ENCODE measurements at places on chromosomes 2 and 18.

DNA sequence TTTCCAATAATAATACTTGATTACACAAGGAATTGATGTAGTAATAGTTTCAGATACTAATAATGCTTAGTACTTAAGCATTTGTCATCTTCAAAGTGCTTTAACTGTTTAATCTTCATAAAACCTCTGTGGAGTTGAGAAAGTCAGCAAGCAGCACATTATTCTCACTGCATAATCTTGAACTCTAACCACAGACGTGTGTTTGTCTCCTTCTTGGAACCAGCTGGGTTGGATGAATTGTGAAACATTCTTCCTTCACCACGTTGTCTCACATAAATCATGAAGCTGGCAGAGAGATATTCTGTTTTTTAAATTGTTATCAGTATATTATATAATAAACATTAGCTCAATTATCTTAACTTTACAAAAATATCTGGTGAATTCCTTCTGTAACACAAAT lies 55.1 kb upstream of the LDAH start:
- DNase-seq: no peak

GRCh38 chr2:148582679-148583511 lies 61.7 kb upstream of the EPC2 start:
- DNase-seq: no peak

- peak; percentile 95 for DNase-seq
Measured at GRCh38 chr2:233329489-233330135, 22.0 kb downstream of the SAG start.

GRCh38 chr2:133266041-133266925 lies 302.0 kb downstream of the NCKAP5 start:
- DNase-seq: no peak

DNA sequence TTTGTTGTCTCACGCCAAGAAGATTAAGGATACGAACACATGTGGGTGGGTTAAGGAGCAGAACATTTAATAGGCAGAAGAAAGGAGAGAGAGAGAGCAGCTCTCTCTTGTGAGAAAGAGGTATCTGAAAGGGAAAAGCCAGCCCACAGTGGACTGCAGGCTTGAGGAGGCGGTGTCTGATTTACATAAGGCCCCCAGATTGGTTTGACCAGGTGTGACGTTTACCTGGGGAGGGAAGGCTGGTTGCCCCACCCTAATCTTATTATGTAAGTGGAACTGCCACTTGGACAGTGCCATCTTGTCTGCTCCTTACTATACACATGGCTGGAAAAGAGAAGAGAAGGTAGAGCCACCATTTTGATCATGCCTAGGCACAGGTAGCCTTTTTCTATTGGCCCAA lies 189.2 kb downstream of the NCK2 start:
- peak; percentile 7 for DNase-seq

DNA sequence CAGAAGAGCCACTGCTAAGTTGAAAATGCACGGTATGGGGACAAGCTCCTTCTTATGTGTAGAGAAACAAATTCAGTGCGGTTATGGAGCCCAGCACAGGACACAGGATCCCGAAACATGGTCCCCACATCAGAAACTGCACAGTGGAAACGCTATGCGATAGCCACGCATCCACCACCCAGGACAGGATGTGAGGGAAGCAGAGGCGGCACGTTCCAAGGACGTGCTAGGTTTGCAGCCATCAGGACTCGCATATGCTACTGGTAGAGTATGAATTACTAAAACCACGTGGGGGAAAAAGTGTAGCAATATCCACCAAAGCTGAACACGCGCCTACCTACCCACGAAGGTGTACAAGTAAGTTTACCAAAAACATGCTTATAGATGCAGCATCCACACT lies 34.7 kb upstream of the SNTG2 start:
- no peak for DNase-seq

GRCh38 chr2:164285576-164285975 lies 335.7 kb downstream of the GRB14 start:
- DNase-seq: no peak

GRCh38 chr2:237798236-237799059 lies at the start of gene RBM44:
RBM44 (plus strand) TSS chr2:237798779; CDS start chr2:237813610, 14,831 bp downstream.
- DNase-seq: no peak

DNA sequence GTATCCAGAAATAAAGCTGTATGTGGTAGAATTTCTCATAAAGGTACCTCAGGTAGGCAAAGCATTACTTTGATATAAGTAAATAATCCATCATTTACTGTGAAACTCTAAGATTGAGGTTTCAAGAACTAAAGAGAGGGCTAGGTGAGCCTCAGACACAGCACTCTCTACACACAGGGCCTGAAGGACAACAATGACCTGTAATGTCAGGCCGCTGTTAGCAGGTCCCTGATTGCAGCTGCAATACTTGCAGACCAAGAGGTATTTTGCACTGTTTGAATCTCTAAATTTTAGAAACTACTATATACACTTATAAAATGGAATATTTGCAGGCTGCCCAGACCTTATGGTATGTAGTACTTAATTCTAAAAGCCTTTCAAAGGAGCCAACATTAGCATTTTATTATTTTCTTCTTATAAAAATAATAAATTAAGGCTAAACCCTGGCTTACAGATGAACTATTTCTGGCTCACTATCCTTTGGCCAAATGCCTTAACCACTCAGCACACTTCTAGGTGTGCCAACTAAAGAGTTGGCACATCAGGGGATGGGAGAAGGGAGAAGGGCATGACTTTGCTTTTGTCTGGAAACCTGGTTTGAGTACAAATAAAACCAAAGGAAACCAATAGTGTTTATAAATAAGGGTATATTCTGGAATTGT lies 66.7 kb upstream of the SLC39A10 start:
- DNase-seq: no peak

DNA sequence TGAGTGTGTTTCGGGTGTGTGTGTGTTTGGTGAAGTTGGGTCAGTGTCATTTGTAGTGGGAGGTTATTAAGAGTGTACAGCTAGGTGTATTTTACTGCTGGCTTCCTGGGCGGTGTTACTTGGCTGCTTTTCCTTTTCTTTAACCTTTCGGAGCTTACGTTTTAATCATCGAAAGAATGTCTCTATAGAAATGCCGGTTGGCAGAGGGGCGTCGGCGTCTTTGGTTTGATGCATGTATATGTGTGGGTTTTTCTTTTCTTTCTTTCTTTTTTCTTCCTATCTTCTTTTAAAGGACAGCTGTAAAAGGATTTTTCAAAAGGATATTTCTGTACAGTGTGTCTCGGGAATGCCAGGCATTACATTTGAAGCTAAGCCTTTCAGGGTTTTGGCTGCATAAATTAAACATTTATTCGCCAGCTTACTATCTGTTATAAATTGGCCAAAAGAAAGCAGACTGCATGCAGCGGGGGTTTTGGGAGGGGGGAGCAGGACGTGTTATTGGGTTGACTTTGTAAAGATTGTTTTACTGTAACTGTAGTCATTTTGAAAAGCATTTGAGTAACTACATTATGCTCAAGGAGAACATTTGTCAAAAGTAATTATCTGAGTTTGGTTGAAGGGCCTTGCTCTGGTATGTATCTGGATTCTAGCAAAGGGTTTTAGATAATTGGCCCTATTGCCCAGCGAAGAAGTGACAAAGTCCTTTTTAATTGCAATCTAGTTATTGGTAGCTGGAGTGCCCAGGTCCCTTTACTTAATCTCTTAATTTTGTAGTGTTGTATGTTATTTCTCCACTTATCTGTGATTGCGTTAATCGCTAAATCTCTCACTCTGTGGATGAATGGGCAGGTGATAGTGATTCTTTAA lies 1.6 kb downstream of the ASXL3 start:
- DNase-seq: peak; percentile 62

GRCh38 chr2:8234253-8234652 lies 447.6 kb upstream of the ID2 start:
- peak; percentile 73 for DNase-seq

GRCh38 chr2:105546628-105546974 lies 147.8 kb upstream of the FHL2 start:
- DNase-seq: no peak

GRCh38 chr2:170695521-170696410 lies 19.4 kb upstream of the SP5 start:
- no peak for DNase-seq

DNA sequence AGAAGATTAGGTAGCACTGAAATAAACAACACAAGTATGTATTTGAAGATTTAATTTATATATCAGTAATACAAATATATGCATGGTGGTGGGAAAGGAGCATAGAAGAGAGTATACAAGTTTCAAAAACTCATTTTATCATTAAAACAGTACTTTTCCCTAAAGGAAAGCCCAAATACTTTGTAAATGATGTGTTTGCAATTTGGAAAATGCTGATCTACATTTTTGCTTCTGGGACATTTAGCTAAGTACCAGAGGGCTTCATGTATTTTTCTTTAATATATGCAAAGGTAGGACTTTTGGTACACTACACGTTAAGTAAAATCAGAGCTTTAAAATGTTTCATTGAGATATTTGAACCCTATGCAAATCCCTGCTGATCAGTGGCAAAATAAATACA lies 1624.2 kb downstream of the SUCLG1 start:
- DNase-seq: no peak
